Spleen (tissue), 13 donors: ENCODE measurements at places on chromosomes 13 and 19. TPM values are rescaled to one million over a fixed set of nuclear protein-coding genes. Genes with fewer than 3 reads are reported as not detected.

- no peaks in the 10 kb centered on the region for H3K4me1 ChIP-seq
- H3K4me3 ChIP-seq: no peak overlapping the region
- H3K36me3 ChIP-seq: no peaks in the 10 kb centered on the region
- DNase-seq: peak; percentile 59
- no peak overlapping the region for H3K27ac ChIP-seq
Measured at GRCh38 chr19:34838753-34839431, 65.9 kb upstream of the ZNF599 start.

The ZNF724 gene
- 0.90 TPM for polyA plus RNA-seq

DNA sequence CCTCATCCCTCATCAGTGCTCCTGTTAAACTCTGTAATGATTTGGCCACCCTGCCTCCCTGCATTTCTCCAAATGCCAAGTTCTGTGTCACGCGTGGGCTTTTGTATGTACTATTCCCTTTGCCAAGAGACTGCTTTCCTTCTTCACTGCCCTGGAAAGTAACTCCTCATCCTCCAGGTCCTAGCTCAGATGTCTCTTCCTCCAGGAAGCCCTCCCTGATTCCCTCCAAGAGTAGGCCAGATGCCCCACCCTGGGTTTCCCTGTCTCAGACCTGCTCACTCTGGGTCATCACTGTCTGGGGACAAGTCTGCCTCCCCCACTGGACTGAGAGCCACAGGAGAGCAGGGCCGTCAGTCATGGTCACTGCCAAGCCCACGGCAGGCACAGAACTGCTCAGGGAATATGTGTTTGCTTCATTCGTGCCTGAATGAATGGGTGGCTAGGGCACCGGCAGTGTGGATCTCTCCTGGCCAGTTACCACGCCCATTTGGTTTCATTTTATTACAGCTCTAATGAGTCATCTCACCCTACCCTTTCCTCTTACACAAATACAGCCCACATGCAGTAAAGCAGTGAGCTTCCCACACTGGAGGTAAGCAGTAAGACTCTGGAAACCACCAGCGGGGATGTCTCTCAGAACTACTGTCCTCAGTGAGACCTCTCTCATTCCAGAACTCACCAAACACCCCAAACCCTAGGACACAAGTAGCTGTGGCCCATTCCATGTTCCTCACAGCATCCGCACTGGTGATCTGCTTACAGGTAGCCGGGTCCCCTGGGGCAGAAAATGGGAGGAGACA, 12.1 kb upstream of the GPR4 start:
- no peak overlapping the region for H3K4me3 ChIP-seq
- no peaks in the 10 kb centered on the region for H3K4me1 ChIP-seq
- peaks cover 42% of the 10 kb centered on the region for H3K36me3 ChIP-seq
- H3K27me3 ChIP-seq: no peaks in the 10 kb centered on the region
- no peak for DNase-seq
- H3K27ac ChIP-seq: peak overlapping the region; percentile 35

GRCh38 chr19:45607071-45608029, 5.3 kb upstream of the GPR4 start:
- H3K4me1 ChIP-seq: peaks cover 12% of the 10 kb centered on the region
- DNase-seq: peak; percentile 84
- H3K27ac ChIP-seq: peak overlapping the region; percentile 54

The SLITRK5 gene
- polyA plus RNA-seq: under 0.01 TPM
